ENCODE measurements at places on chromosomes 3 and 15.

DNA sequence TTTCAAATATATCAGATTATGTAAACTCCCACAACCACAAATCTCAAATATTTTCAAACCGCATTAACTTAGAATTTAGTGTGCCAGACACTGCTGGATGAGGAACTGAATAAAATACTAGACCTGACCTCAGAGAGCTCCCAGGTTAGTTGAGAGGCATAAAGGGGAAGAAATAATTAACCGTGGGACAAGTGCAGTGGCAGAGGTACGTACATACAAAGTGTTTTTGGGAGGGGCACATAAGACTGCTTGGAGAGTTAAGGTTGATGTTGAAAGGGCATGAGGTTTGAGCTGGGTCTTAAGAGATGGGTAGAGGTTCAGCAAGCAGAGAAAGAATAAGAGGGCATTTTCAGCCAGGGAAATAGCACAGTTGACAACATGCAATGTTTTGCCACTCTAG lies 17.2 kb downstream of the THUMPD3 start:
- no peak for DNase-seq

DNA sequence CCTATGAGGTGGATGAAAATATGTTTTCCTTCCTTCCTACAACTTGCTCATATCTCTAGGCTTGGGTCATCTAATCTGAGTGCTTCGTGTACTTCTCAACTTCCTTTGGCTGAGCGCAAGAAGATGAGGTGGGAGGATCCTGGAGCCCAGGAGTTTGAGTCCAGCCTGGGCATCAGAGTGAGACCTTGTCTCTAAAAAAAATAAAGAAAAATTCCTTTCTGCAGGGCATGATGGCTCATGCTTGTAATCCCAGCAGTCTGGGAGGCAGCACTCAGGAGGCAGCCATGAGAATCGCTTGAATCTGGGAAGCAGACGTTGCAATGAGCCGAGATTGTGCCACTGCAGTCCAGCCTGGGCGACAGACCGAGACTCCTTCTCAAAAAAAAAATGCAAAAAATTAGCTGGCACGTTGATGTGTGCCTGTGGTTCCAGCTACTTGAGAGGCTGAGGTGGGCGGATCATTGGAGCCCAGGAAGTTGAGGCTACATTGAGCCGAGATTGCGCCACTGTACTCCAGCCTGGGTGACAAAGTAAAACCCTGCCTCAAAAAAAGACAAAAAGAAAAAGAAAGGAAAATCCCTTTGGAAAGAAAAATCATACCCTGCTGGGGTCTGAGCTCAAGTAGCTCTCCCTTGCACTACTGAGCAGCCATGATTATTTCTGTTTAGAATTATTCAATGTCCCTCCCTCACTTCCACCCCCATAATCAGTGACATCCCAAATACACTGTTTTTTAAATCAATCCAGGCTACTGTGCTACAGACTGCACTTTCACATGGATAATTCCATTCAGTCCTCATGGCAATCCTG lies 28.0 kb upstream of the RAB11A start:
- peak; percentile 40 for DNase-seq

DNA sequence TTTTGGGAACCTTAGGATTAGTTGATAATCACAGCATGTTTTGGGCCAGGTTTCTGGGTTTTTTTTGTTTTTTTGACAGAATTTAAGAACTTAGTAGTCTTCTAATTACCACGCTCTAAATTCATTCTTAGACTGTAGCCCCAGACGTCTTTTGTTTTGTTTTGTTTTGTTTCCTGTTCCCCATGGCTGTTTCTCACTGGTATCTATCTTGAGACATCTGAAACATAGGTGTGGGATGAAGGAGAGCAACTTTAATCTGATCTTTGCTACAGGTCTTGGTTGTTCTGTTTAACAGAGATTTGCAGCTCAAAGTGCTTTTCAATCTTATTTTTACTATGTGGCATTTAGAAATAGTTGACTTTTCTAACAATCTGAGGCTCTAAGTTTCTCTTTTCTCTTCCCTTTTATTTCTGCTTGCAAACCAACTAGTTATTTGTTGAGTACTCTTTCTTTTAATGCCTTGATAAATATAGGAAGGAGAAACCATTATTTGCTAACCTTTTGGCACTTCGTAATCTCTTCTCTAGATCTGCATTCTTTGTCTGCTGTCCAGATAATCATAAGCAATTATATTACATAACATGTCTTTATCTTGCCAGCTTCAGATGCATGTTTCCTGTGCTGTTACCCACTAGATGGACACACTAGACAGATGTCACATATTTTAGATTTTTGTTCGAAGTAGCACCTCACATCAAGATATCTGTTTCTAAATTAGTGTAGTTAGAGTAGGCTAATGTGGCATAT lies 40.9 kb downstream of the FBXL2 start:
- no peak for DNase-seq

GRCh38 chr3:146077181-146077580 lies 83.8 kb downstream of the PLOD2 start:
- no peak for DNase-seq

GRCh38 chr3:81763001-81763400 lies 1.6 kb upstream of the GBE1 start:
- no peak for DNase-seq

GRCh38 chr3:59780209-59780608 lies 730.4 kb upstream of the CFAP20DC start:
- no peak for DNase-seq

- no peak for DNase-seq
These were observed 2.8 kb upstream of the DNAH1 start for GRCh38 chr3:52313188-52313773.

DNA sequence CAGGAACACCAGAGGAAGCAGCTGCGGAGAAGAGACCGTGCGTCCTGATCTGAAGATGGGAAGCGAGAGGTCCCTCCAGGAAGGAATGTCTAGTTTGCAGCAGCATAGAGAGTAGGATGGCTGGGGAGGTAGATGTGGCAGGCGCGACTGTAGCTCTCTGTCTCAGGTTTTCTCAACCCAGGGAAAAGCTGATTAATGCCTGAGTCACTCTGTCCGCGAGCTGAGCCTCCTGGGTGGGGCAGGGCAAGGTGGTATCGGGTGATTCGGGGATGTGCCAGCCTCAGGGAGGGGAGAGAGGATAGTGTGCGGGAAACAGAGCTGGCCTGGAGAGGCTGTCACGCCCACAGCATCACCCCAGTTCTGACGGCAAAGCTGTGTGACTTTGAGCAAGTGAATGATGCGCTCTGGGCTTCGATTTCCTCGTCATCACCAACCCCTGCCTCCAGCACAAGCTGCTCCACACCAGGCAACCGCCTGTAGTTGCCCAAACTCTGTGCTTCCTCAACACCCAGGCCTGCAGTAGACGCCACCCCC lies 28.4 kb downstream of the CPN2 start:
- peak; percentile 87 for DNase-seq

- no peak for DNase-seq
These were observed 248.3 kb downstream of the ADAMTS17 start for GRCh38 chr15:100093211-100094126.

DNA sequence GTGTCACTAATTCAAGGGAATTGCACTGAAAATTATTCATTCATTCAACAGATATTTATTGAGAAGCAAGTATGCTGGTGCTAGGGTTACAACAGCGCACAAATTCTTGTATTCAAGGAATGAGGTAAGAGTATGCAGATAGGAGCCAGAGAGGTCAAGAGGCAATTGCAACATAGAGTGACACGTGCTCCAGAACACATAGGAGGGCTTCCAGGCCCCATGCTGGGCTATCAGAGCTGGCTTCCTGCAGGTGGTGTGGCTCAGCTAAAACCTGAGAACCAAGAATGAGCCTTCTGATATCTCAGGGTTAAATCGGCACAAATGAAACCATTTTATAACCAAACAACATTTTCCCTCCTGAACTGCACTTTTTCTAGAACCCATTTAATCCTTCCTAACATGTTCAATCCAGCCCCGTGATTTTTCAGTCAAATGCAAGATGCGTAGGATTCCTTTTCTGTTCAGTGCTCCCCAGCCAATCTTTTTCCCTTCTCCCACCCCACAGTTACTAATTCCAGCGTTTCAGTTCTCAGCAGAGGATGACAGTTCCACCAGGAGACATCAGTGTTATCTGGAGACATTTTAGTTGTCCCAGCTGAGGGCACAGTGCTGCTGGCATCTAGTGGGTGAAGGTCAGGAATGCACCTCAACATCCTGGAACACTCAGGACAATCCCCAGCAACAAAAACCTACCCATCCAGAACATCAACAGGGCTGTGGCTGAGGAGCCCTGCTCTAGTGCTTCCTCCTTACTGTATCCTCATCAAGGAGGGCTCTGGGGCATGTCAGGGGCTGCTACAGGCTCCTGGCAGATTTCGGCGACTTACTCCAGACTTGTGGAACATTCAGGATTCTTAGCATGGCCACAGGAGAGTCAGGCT lies 13.1 kb downstream of the CCR5AS start:
- DNase-seq: peak; percentile 48

DNA sequence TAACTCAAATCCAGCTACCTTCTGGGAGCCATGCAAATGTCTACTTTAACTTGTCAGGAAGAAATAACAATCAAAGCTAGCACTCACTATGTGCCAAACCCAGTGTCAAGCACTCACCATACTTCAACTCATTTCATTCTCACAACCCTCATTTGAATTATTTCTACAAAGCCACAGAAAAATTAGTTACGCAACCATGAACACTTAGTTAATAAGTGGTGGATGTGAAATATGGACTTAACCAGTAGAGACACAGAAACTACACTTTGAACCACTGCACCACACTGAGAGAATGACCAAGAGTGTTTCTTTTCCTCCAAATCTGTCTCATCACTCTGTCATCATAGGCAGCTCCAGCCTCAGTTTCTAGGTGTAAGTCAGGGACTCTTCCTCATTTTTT lies 91.0 kb upstream of the MBNL1 start:
- peak; percentile 22 for DNase-seq

- no peak for DNase-seq
These were observed 27.4 kb upstream of the TJP1 start for GRCh38 chr15:29849716-29850115.

- DNase-seq: no peak
These were observed 622 bp downstream of the NAALADL2 start for GRCh38 chr3:174859756-174860155.

DNA sequence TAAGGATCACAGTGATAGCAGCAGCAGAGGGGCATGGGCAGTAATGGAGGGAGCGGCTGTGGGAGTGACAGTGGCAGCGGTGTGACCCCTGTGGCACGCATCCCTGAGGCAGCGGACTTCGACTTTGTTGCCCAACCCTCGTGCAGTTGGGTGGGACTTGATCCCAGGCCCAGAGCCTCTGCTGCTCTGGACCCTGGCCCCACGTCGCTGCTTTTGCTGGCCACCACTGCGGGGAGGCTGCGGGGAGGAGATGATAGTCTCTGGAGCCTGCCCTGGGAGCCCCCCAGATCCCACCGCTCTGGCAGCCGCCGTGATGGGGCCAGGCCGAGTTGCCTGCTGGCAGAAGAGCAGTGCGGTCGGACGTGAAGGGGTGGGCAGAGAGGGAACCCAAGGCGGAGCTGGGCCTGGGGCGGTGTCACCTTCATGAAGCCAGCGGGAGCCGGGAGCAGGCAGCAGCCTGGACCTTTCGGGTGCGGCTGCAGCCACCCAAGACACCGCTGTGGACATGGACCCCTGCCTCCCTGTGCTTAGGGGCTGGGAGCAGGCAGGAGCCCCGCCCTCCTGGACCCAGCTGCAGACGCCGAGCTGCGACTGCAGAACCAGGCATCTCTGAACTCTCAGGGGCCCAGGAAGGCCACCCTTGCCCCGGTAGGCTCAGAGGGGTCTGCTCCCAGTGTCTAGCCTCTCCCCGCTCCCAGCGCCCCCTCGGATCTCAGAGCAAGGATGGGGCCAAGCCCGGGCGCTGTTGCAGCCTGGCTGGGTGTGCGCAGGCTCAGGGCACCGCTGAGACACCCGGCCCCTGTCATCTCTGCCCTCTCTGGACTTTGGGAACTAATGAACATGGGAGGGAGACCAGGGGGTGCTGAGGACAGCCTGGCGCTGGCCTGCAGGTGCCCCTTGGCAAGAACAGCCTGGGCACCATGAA lies 38.3 kb downstream of the COMMD2 start:
- no peak for DNase-seq

- DNase-seq: no peak
These were observed 123.1 kb downstream of the ZNF609 start for GRCh38 chr15:64583519-64583918.

GRCh38 chr15:65877749-65878148 lies 8.5 kb downstream of the RAB11A start:
- DNase-seq: no peak

GRCh38 chr3:38038447-38038911 lies 529 bp upstream of the DLEC1 start:
- DNase-seq: no peak

GRCh38 chr3:188234132-188234531 lies 80.2 kb downstream of the LPP start:
- peak; percentile 86 for DNase-seq

DNA sequence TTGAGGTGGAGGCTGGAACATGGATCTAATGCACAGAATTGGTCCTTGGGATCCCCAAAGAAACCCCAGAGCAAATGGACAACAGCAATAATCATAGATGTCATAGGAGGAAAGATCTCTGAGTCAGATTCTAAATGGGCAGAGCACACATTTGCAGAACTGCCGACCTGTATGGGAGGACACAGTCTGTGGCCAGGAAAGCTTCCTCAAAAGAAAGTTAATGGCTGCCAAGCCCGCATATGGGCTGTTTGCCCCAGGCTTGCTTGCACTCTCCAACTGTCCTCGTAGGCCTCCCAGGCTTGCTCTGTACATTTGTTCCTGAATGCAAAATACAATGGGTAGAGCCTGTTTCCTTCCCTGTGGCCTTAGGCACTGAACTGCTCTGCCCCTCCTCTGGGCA lies 102.0 kb upstream of the PLXNA1 start:
- DNase-seq: no peak

DNA sequence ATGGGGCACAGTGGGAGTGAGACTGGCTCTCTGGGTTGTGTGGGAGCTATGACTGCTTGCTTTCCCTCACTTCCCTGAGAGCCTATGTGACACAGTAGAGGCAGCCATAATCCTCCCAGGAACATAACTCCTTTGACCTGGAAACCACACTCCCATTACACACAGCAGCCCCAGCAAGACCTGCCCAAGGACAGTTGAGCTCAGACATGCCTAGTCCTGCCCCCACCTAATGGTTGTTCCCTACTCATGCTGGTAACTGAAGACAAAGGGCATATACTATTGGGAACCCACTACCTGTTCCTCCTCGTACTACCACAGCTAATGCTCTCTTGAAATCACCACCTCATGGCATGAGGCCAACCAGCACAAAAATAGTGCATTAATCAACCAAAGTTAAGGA lies 550.4 kb upstream of the ARPP21 start:
- no peak for DNase-seq

DNA sequence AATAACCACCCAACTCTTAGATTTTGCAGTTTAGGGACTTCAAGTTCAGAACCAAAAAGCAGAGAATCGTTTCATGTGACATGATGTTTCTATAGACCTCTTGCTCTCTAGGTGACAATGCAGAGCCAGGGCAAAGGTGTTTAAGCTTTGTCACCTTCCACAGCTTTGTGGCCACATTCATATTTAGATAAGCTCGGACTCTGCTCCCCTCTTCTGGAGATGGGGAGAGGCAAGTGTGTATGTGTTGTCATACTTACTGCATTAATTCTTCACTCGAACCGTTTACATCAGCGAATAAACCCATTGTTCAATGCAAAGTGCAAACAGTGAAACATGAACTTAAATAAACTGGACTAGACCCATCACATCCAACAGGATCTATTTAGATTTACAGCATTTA lies 33.2 kb downstream of the ST3GAL6 start:
- DNase-seq: no peak

Data from fibroblast of mammary gland (primary cell).